ENCODE measurements at places on chromosomes 12 and 14. TPM values are rescaled to one million over a fixed set of nuclear protein-coding genes. Genes with fewer than 3 reads are reported as not detected.

- DNase-seq: no peak
Observed at GRCh38 chr14:75298187-75298965, 19.7 kb downstream of the FOS start.

- DNase-seq: no peak
Observed at GRCh38 chr14:100025111-100025510, 40.1 kb upstream of the EVL start.

DNA sequence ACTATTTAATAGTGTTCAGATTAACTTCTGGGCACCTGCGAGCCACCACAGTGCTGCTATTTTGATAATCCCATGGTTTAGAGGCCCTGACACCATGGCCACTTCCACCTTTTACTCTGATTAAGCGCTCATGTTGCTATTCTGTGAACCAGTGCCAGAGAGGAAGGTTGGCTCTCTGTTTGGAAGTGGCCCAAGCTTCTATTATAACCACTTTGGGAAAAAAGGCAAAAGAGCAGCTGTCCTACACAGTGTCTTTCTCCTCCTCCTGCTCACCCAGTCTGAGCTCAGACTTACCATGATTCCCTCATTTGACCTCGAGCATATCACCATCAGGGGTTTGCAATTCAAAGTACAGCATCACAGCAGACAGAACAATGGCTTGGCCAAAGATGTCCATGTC is 23.3 kb downstream of the DYRK2 start:
- no peak for DNase-seq

SYNDIG1L gene
- not detected for polyA plus RNA-seq

DNA sequence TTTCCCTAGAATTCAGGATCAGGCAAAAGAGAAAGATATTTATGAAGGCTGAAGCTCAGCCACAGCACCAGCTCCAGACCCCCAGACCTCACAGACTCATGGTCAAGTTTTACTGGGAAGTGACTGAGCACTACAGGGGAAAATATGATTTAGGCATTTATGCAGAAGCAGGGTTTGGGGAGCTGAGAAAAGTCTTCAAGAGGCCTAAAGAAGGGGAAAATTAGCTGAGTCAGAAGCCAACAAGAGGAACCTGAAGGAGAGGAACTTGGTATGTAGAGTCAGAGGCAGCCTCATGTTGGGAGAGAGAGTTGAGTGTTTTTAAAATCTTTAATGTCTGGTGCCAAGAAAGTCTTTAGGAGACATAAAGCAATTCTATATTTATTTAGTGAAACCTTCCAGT is 63.0 kb downstream of the FOS start:
- DNase-seq: no peak

- no peak for DNase-seq
Observed at GRCh38 chr14:90740081-90740480, 76.1 kb downstream of the TTC7B start.
